ENCODE measurements at places on chromosomes 11 and 22. TPM values are rescaled to one million over a fixed set of nuclear protein-coding genes. Genes with fewer than 3 reads are reported as not detected.
A peak's percentile ranks its signal among the peaks of the same experiment; 100 is the strongest.

MPZL3 gene
- total RNA-seq = 119 TPM

DNA sequence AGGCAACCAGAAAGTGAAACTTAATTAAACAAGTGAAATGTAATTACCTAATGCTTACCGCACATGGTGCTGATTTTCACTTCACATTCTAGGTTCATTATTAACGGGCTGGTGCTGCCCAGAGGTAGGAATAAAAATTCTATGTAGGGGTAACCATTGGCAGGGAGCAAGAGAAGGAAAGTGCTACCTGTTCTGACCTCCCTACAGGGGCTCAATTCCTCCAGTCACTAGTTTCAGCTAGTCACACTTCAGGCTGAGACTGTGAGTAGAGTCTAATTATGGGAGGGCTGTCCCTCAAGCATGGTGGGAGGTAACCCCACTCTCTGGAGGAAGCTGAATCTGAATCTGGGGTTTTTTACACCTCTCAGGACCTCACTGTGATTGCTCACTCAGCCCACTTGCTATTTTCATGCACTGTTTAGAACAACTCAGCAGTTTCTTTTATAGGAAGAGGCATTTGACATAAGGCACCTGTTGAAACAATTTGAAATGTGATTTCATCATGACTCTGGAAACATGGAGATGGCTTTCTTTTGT is 75.4 kb downstream of the MAML2 start:
- DNase-seq = peak; percentile 47

DNA sequence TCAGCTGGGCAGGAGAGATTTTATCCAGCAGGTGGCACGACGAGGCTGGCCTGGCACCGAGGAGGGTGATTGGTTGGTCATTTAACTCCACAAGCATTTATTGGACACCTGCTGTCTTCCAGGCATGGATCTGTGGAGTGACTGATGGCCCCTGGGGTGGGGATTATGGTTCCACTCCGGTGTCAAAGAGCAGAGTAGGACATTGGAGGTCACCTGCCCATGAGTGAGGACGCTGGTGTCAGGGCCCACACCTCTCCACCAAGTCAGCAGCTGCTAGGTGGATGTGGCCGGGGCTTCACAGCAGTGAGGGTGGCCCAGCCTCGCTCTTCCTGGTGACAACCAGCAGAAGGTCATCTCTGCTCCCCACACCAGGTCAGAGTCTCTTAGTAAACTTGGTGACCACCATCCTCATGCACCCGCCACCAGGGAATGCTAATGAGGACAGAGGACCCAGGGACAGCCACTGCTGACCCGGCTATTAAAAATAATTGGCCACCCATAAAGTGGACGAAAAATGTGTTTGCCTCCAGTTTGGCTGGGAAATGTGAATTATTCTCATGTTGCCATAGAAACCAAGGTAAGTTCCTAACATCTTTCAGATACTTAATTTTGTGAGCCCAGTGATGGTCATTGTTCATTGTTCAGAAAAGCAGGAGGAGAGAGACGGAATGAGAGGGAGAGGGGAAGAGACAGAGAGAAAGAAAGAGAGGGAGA is 428.7 kb downstream of the TBC1D22A start:
- DNase-seq = peak; percentile 23

GRCh38 chr11:72380132-72380503 is 54.2 kb downstream of the CLPB start:
- no peak for DNase-seq

OR10A2 gene
- total RNA-seq = not detected

TRIM29 gene
- total RNA-seq = not detected

DNA sequence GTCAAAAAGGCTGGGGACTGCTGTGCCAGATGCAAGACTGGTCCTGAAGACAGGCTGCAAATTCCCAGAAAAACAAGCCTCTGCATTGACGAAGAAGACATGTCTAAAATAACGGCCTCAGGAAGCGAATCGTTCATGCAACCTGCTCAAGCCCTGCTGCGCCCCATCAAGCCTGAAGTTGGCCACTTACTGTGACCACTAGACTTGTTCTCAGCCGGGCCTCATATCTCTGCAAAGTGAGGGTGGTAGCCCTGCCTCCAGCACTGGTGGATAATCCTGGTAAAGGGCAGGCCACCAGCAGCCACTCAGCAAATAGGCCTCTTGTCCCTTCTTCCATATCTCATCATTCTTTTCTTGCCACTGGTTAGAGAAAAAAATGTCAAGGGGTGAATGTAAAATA is 11.8 kb downstream of the LTO1 start:
- no peak for DNase-seq

TMEM151A gene
- not detected for total RNA-seq

Data from CD8-positive, alpha-beta memory T cell (primary cell).